IPS DF 6.9 (cell line): ENCODE measurements at places on chromosomes 1 and 21.
A peak's percentile ranks its signal among the peaks of the same experiment; 100 is the strongest.

- no peaks in the 10 kb centered on the region for H3K27me3 ChIP-seq
- no peaks in the 10 kb centered on the region; the same call in 1 of the 2 replicates for H3K36me3 ChIP-seq
- DNase-seq, result no peak
- H3K27ac ChIP-seq, result no peak overlapping the region
These were observed 35.9 kb upstream of the CCSAP start for GRCh38 chr1:229378586-229379367.

GRCh38 chr1:172906778-172907592 lies 143.8 kb downstream of the TNFSF18 start:
- no peaks in the 10 kb centered on the region for H3K27me3 ChIP-seq
- no peaks in the 10 kb centered on the region for H3K4me1 ChIP-seq
- no peak for DNase-seq
- no peaks in the 10 kb centered on the region for H3K36me3 ChIP-seq
- no peak overlapping the region for H3K4me3 ChIP-seq
- no peak overlapping the region for H3K27ac ChIP-seq

DNA sequence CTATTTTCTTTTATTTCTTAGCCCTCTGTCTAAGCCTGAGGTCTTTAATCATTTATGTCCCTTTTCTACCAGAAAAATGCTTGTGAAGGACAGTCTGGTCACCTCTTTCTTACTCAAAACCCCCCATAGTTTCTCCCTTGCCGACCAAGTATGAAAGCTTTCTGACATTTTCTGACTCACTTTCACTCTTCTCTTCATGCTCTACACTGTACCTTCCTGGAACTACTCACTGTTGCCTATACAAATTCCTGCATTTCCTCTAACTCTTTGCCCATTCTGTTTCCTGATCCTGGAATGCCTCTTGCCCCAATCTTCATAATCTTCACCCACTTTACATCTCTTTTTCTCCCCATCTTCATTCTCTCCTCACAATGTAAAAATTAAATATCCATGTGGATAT lies 380.0 kb downstream of the HHIPL2 start:
- no peak for DNase-seq
- no peak overlapping the region for H3K27ac ChIP-seq
- H3K4me1 ChIP-seq, result no peaks in the 10 kb centered on the region
- no peak overlapping the region for H3K4me3 ChIP-seq

DNA sequence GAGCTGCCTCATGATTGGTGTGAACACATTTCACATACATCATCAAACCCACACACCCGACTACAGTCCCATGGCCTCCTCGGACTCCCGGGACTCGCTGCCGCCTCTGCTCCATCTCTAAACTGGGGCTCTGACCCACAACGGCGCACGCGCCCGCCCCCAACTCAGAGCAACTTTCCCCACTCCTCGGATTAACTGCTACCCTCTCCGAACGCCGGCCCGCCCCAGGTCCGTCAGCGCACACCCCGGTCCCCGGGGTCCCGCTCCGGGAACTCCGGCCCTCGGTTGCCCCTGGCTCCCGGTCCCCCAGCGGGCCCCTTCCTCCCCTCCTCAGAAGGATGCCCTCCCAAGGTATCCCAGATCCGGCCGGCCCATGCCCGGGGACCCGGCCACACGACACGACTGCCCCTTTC lies 740 bp downstream of the DSTYK start:
- H3K27me3 ChIP-seq, result no peaks in the 10 kb centered on the region
- no peak for DNase-seq
- no peaks in the 10 kb centered on the region for H3K4me1 ChIP-seq
- H3K4me3 ChIP-seq, result peak overlapping the region; percentile 62; the same call in 1 of the 2 replicates

DNA sequence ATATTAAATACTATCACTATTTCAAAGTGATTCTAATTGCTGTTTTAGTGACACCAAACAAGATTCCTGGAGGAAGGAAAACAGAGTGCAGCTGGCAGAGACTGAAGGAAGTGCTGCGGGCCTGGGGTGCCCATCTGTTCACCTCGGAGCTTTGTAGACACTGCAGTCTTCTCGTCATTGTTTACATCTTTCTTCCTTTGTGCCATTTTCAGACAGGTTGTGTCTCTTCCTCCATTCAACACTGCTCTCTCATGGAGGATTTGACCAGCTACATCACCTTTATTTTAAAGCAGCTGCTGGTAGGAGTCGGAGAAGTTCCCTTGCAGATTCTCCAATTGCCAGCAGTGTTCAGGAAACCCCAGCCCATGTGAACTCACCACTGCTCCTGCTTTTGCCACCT lies 37.3 kb downstream of the ABCA4 start:
- no peak for DNase-seq
- no peak overlapping the region for H3K27ac ChIP-seq

DNA sequence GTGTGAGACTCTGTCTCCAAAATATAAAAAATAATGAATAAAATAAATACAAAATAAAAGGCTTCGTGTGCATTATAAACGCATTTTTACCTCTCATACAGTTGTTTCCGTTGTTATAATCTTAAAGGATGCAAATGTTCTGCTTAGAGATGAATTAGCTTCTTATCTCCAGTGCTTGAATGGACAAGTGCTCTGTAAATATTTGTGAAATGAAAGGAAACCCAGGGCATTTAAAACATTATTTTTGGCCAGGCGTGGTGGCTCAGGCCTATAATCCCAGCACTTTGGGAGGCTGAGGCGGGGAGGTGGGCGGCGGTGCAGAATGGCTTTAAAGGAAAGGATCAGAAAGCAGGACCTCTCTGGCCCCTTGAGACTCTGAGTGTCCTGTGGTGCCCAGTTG lies 94.5 kb downstream of the HUNK start:
- H3K27ac ChIP-seq, result no peak overlapping the region
- no peak overlapping the region for H3K4me3 ChIP-seq
- no peaks in the 10 kb centered on the region for H3K36me3 ChIP-seq

DNA sequence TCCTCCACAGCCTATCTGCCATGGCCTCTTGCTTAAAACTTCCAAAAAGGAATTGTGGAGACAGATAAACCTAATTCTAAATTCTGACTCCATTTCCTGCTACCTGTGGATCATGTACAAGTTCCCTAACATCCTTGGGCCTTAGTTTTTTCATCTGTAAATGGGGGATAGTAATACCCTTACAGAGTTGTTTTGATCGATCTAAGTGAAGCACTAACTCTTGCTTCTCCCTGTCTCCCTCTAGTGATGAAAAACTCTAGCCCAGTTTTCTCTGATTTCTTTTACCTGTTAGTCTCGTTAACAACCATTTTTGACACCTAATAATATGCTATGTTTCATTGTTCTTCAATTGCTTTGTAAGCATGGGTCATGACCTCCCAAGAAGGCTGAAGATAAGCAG lies 65.9 kb downstream of the TM2D1 start:
- no peak overlapping the region for H3K4me3 ChIP-seq
- DNase-seq, result no peak
- no peaks in the 10 kb centered on the region for H3K4me1 ChIP-seq
- no peaks in the 10 kb centered on the region for H3K36me3 ChIP-seq

- H3K27me3 ChIP-seq, result no peaks in the 10 kb centered on the region
- peaks cover 8% of the 10 kb centered on the region for H3K4me1 ChIP-seq
- no peak for DNase-seq
- H3K36me3 ChIP-seq, result peaks cover 5% of the 10 kb centered on the region; the same call in 1 of the 2 replicates
- no peak overlapping the region for H3K27ac ChIP-seq
- no peak overlapping the region for H3K4me3 ChIP-seq
These were observed 57.3 kb downstream of the MRPS6 start for GRCh38 chr21:34130716-34130985.

DNA sequence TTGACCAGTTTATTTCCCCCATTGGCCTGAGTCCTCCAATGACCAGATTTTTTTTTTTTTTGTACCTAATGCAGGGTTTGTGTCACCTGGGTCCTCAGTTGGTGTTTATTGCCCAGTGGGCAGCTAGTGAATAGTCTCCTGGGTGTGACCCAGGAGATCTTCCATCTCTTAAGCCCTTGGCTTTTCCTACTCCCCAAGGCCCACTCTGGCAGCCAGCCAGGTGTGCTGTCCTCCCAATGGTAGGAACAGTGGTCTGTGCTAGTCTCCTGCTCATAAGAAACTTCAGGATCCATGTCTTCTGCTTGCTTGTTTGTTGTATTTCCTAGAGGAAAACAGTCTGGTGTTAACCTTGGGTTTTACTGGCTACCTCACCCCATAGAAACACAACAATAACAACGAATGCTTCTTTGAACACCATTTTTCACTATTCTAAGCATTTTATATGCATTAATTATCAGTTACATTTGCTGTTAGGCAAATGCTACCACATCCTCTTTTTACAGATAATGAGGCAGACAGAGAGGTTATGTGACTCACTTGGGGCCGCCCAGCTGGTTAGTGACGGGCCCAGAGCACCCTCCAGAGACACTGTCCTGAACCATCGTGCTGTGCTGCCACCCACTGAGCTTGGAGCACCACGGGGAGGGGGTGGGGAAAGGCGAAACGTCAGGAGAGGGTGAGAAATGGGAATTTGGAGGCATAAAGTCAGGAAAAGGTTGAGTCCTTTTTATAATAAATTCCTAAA lies 107.5 kb downstream of the HIVEP3 start:
- H3K27ac ChIP-seq, result no peak overlapping the region
- H3K4me3 ChIP-seq, result no peak overlapping the region
- DNase-seq, result no peak
- peaks cover 2% of the 10 kb centered on the region; the same call in 1 of the 2 replicates for H3K4me1 ChIP-seq
- no peaks in the 10 kb centered on the region for H3K36me3 ChIP-seq

DNA sequence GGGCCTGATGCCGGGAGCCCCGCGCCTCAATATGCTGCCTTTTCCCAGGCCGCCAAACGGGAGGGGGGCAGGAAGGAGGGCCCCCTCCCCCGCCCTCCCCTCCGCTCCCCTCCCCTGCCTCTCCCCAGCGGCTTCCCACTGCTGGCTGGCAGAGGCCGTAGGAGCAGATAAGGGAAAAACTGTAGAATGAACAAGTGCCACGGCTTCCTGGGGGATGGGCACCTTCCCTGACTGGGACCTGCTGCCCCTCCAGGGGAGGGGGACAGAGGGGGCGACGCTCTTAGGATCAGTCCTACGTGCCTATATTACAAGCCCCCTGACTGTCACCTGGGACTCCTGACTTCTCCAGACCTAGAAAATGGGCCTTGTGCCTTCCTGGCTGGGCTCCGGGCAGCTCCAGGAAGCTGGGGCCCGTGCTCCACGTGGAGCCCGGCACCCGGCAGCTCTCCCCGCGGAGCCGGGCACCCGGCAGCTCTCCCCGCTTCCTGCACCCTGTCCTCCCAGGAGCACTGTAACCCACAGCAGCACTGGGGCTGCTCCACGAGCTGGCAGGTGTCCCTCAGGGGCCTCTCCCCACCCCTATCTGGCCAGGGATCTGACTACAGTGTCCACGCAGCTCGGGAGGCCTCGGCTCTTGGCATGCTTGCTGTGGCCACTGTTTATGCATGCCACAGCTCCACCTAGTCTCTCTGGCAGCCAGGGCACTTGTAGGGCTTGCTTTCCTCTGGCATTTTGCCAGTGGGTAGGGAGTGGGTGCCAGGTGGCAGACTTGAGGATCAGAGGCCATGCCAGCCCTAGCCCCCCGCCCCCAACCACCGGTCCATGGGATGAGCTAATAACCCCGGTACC lies 674 bp upstream of the HES5 start:
- H3K27ac ChIP-seq, result no peak overlapping the region
- no peak for DNase-seq
- H3K36me3 ChIP-seq, result no peaks in the 10 kb centered on the region; the same call in 1 of the 2 replicates
- peaks cover 15% of the 10 kb centered on the region; the same call in 1 of the 2 replicates for H3K4me1 ChIP-seq

- no peaks in the 10 kb centered on the region for H3K27me3 ChIP-seq
- H3K36me3 ChIP-seq, result no peaks in the 10 kb centered on the region
- H3K4me1 ChIP-seq, result peaks cover 6% of the 10 kb centered on the region
These were observed at the start of gene SERINC2 for GRCh38 chr1:31412732-31413404. Gene SERINC2, plus strand, starts transcription at chr1:31413213. Its CDS starts 53 bp downstream, at chr1:31413266.

DNA sequence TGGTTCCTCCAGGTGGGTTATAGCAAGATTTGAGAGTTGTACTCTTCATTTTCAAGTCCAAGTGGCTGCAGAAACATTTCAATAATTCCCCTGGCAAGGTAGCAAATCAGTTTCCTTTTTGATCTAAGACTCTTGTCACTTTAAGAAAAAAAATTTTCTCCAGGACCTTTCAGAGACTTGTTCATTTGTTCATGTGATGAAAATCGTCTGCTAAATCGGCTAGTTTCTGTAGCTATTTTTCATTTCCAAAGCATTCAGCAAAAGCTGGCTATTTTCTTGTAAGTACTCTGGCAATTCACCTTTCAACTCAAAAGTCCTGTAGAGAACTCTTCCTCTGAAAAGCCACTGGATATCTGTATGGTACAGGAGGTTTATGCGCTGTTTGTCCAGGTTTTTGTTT lies 93.5 kb downstream of the LTN1 start:
- H3K36me3 ChIP-seq, result no peaks in the 10 kb centered on the region; the same call in 1 of the 2 replicates
- no peaks in the 10 kb centered on the region for H3K4me1 ChIP-seq
- no peaks in the 10 kb centered on the region for H3K27me3 ChIP-seq
- H3K27ac ChIP-seq, result no peak overlapping the region
- H3K4me3 ChIP-seq, result no peak overlapping the region

GRCh38 chr1:64041371-64042131 lies 161.9 kb upstream of the UBE2U start:
- no peaks in the 10 kb centered on the region for H3K36me3 ChIP-seq
- DNase-seq, result no peak

DNA sequence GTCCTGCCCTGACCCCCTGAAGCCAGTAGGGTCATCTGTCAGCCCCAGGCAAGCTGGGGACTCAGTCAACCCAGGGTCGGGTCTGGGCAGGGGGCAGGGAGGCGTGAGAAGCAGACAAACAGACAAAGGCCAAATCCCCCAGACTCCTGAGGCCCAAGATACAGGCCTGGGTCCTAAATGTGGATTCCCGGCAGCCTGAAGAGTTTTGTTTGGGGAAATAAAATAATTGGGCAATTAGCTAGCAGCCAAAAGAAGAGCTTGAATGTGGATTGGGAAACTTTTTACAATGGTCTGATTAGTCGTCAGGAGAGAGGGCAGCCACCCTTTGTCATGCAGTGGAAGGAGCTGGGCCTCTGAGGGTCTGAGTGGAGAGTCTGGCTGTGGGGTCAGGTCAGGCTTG lies 4.5 kb upstream of the LEFTY2 start:
- H3K27ac ChIP-seq, result no peak overlapping the region
- peak; percentile 73 for DNase-seq
- H3K36me3 ChIP-seq, result no peaks in the 10 kb centered on the region

- no peak for DNase-seq
- peaks cover 4% of the 10 kb centered on the region; the same call in 1 of the 2 replicates for H3K4me1 ChIP-seq
- no peak overlapping the region for H3K27ac ChIP-seq
- no peak overlapping the region for H3K4me3 ChIP-seq
- no peaks in the 10 kb centered on the region for H3K36me3 ChIP-seq
- H3K27me3 ChIP-seq, result peaks cover 4% of the 10 kb centered on the region; the same call in 1 of the 2 replicates
These were observed 4.5 kb downstream of the DLGAP3 start for GRCh38 chr1:34924759-34925555.

DNA sequence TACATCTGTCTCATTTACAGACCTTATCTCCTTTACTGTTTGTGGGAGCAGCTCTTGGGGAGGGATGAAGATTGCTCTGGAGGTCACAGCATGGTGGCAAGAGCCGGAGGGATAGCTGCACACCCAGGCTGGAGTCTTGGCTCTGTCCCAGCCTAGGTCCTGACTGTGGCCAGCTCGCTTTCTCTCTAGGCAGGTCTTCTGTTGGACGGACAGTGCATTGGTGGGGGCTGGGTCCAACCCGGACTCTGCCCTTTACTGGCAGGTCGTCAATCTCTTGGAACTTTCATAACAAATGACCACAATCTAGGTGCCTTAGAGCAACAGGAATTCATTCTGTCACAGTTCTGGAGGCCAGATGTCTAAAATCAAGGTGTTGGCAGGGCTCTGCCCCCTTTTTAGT lies 319.8 kb upstream of the C1orf174 start:
- no peaks in the 10 kb centered on the region for H3K36me3 ChIP-seq
- no peaks in the 10 kb centered on the region for H3K27me3 ChIP-seq
- no peak for DNase-seq
- H3K27ac ChIP-seq, result no peak overlapping the region
- H3K4me1 ChIP-seq, result no peaks in the 10 kb centered on the region
- no peak overlapping the region for H3K4me3 ChIP-seq

- no peak for DNase-seq
- no peaks in the 10 kb centered on the region for H3K27me3 ChIP-seq
- H3K4me3 ChIP-seq, result no peak overlapping the region
- peaks cover 2% of the 10 kb centered on the region; the same call in 1 of the 2 replicates for H3K36me3 ChIP-seq
- H3K27ac ChIP-seq, result no peak overlapping the region
These were observed 743 bp downstream of the CD52 start for GRCh38 chr1:26318338-26319064.
